ENCODE measurements at places on chromosomes 6 and 20. TPM values are rescaled to one million over a fixed set of nuclear protein-coding genes. Genes with fewer than 3 reads are reported as not detected.

Gene DSTN
- total RNA-seq = 192 TPM

DNA sequence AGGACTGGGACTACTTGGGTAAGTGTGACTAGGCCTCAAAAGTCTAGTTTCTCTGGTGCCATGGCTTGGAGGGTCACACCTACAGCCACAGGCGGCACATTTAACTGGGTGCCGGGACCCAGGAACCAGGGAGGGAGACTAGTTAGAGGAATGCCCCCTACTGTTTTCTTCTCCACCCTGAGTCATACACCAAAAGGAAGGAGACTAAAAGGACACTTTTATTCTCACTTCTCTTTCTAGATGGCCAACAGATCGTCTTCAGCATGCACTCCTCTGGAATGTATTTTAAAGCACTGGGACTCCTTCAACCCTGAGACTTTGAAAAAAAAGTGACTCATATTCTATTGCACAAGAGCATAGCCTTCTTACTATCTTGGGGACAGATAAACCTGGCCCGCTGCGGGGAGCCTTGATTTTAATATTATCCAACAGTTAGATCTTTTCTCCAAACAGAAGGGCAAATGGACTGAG lies 33.4 kb downstream of the PLN start:
- no peak for DNase-seq
- H3K27me3 ChIP-seq = no peaks in the 10 kb centered on the region
- no peak overlapping the region for H3K4me3 ChIP-seq
- H3K4me1 ChIP-seq = no peaks in the 10 kb centered on the region

DNA sequence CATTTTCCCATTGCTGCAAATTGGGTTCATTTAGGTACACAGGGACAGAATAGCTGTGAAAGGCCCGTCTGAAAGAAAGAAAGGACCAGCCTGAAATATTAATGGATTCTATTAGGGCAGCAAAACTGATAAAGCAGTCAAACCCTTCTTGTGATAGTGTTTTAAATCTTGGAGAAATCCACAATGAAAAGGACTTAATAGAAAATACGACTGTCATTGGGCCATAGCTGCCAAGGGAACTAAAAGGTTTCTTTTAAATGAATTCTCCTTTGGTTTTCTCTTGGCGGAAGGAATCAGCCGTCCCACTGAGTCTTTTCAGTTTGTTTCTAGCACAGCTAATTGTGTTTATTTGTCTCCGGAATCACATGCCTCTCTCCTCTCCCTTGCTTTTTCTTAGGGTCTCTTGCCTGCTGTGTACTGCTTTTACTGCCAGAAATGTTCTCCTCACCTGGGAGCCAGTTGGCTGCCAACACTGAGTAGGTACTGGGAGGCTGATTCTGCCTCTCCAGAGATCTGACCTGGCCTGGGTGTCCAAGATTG lies 11.3 kb downstream of the PAQR8 start:
- no peaks in the 10 kb centered on the region for H3K36me3 ChIP-seq
- DNase-seq = no peak
- H3K27ac ChIP-seq = no peak overlapping the region
- H3K27me3 ChIP-seq = no peaks in the 10 kb centered on the region
- peaks cover 4% of the 10 kb centered on the region for H3K4me1 ChIP-seq

- DNase-seq = no peak
- H3K27me3 ChIP-seq = no peaks in the 10 kb centered on the region
- no peak overlapping the region for H3K4me3 ChIP-seq
- no peak overlapping the region for H3K27ac ChIP-seq
- H3K4me1 ChIP-seq = no peaks in the 10 kb centered on the region
Observed at GRCh38 chr6:90388395-90388794, 91.8 kb upstream of the BACH2 start.

DNA sequence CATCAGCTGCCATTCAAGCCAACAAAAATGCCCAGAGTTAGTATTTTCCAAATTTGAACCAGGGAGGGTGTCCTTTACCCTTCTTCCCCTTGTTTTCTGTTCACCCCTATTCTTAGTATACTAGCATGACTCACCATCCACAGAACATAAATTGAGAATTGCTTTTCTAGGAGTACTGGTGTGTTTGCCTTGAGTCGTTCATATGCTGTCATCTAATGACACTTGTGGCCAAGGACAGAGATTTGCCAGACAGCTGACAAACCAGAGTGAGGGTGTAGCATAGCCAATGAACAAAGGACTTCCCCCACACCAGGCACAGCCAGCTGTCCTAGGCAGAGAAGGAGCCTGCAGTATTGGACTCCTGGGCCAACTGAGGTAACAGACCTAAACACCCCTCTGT lies 62.2 kb downstream of the FILIP1 start:
- no peak overlapping the region for H3K4me3 ChIP-seq
- no peaks in the 10 kb centered on the region for H3K4me1 ChIP-seq
- H3K27ac ChIP-seq = no peak overlapping the region
- no peaks in the 10 kb centered on the region for H3K27me3 ChIP-seq

DNA sequence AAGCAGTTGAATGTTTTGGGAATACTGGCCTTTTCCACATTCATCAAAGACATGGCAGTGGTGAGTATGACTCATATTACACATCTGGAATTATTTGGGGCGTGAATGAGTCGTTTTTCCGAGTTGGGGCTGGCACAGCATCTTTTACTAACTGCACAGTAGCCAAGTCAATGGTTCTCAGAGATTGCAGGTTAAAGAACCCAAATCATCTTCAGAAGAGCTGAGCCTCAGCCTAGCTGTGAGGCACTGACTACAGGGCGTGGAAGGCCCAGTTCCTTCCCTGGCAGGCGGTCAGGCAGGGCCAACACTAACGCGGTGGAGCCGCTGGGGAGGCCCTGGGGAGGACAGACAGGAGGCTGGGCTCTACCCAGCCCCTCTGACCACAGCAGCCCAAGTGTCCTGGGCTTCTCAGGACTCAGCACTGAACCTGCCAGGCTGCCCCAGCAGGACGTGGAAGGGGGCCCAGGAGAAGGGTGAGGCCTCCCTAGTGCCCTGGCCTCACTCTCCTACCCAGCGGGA lies 20.1 kb upstream of the HELZ2 start:
- peak; percentile 56 for DNase-seq
- no peak overlapping the region for H3K4me3 ChIP-seq
- H3K4me1 ChIP-seq = no peaks in the 10 kb centered on the region
- no peak overlapping the region for H3K27ac ChIP-seq

Data from pancreas (tissue), 10 donors.